NCI-H1436 treated with DMSO at 0.1 percent for 48 hours (cell line): ENCODE measurements at places on chromosomes 3 and 15.
A peak's percentile ranks its signal among the peaks of the same experiment; 100 is the strongest.

GRCh38 chr3:42936157-42936981, 30.4 kb downstream of the ZNF662 start:
- DNase-seq: peak; percentile 22

- no peak for DNase-seq
Observed at GRCh38 chr3:117282566-117282965, 573.0 kb downstream of the TUSC7 start.

- DNase-seq: no peak
Observed at GRCh38 chr15:63051156-63052066, 8.9 kb downstream of the TPM1 start.

- DNase-seq: no peak
Observed at GRCh38 chr3:132406587-132406986, 10.7 kb upstream of the DNAJC13 start.

- no peak for DNase-seq
Observed at GRCh38 chr15:50218691-50219090, 36.7 kb downstream of the SLC27A2 start.

DNA sequence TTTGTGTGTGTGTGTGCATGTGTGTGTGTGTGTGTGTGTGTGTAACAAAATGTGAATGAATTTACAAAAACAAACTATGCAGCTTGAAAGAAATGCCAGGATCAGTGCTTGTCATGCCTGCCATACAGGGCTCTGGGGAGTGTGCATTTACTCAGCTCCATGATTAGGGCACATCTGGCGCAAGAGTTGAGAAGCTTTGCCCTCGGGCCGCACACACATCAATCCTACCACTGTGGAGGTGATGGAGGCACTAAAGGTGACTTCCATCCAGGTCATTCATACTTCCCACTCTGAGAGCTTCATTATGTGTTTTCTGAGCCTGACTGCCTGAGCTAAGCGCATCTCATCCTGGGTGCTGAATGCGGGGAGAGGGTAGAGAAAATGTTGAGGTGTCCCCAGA, 72.0 kb upstream of the ZBED2 start:
- no peak for DNase-seq

DNA sequence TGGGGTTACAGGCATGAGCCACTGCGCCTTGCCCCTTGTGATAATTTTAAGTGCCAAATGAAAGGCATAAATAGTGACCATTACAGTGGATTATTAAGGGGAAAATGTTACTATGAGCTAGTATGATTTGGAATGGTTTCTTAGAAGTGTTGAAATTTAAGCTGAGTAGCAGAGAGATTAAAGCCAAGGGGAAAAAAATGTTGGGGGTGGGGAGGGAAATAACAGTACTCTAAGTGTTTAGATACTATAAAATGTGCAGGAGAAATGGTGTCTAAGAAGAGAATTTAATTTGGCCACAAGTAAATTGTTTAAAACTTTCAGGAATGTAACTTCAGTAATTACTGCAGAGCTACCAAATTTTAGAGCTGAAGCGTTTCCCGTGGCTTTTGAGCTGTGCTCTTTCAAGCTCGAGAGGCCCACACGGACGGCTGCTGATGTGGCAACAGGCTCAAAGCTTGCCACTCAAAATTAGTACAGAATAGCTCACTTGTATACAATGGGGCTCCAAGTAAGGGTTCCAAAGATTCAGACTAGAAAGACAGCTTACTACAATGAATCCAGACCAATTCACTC, 23.9 kb upstream of the SLC12A8 start:
- DNase-seq: no peak

DNA sequence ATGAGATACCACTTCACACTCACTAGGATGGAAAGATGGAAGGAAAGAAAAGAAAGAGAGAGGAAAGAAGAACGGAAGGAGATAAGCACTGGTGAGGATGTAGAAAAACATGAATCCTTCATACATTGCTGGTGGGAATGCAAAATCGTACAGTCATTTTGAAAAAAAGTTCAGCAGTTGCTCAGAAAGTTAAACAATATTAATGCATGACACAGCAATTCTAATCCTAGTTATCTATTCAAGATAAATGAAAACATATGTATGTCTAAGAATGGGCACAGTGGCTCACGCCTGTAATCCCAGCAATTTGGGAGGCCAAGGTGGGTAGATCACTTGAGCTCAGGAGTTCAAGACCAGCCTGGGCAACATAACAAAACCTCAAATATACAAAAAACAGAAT, 59.1 kb downstream of the SENP7 start:
- DNase-seq: no peak

DNA sequence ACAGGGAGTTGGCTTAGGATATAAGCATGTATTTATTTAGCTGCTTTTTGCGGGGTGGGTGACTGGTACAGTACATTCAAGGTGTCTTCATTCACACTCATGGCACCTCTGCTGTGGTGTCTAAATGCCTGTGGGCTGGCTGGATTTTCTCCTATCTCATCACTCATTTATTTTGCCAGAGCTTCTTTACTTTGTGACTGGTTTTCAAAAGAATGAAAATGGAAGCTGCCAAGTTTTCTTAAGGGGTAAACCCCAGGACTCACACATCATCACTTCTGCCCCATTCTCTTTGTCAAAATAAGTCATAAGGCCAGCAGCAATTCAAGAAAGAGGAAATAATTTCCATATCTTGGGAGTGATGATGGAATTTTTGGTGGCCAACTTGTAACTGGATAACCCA, 493.4 kb upstream of the ALCAM start:
- no peak for DNase-seq

DNA sequence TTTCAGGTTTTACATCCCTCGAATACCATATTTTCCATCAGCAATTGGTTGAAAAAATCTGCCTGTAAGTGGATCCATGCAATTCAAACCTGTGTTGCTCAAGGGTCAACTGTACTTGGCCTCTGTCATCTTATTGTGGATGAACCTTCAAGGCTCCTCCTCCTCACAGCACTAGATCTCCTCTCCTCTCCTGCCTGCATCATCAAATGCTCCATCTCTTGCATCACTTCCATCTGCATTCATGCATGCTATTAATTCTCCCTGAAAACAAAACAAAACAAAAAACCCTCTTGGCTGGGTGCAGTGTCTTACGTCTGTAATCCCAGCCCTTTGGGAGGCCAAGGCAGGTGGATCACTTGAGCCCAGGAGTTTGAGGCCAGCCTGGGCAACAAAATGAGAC, 10.1 kb downstream of the BCL2L10 start:
- DNase-seq: no peak

DNA sequence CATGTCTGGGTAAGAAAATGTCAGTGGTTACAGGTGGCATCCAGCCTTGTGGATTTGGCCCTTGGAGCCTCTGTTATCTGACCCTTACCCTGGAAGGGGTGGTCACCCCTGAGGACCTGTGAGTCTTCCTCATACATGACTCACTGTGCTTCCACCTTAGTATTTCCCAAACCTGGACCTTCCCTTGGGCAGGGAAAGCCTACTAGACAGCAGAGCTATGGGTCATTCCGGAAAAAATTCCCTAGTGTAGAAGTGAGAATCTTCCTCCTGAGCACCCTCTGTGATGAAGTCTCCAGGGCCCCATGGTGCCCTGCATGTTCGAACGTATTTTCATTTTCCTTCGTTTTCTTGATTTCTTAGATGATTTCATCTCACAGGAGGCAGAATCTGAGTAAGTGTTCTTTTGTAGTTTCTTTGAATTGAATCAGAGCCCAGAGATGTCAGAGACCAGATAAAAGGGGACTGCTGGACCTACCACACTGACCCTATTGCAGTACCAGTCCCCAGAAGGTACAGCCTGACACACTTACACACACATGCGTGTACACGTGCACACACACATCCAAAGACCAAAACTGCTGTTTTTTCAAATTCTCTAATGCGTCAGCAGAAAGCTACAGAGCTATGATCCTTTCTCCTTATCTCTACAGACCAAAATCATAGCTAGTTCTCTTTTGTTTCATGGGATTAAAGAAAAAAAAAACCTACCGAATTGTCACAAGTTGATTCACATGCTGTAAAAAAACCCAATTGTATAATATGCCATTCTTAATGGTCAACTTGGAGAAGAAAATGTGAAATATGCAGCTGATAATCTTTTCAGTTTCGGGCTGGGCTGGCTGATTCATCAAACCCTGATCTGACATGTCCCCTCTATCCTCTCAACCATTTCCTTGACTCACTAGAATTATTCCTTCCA, 50.5 kb upstream of the ARHGEF3 start:
- DNase-seq: no peak

DNA sequence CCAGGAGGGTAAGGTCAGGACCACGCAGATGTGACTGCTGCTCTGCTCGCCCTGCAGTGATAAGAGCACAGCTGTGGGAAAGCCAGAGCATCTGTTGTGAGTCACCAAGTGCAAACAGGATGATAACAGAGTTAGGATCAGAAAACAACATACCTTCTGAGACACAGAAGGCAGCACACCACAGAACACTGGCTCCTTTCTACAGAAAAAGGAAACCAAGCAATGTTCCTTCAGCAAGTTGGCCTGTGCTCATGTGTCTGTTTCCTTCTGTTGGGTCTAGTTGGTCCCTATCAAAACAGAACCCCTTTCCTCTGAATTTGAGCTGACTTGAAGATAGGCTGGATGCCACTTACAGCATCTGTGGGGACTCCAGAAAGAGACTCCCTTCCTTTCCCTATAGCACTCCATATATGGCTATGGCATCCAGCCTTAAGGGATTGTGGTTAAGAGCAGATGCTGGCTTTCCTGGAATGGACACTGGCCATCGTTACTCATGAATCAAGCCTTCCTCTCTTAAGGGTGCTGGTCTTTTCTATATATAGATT, 440.7 kb upstream of the THBS1 start:
- DNase-seq: no peak

DNA sequence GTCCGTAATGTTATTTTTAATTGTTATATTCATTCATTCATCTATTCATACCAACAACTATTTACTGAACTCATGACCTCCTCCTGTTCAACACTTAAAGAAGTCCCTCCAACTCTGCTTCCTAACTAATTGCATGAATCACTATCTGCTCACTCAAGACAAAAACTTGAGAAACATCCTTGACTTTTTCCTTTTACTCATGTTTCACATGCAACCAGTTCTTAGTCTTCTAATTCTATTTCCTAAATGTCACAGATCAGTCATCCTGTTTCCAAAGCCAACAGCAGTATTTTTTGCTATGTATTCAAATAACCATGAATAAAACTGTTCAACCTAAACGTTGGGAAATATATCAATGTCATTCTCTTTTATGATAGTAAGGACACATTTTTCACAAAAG, 124.6 kb upstream of the GBE1 start:
- DNase-seq: no peak

DNA sequence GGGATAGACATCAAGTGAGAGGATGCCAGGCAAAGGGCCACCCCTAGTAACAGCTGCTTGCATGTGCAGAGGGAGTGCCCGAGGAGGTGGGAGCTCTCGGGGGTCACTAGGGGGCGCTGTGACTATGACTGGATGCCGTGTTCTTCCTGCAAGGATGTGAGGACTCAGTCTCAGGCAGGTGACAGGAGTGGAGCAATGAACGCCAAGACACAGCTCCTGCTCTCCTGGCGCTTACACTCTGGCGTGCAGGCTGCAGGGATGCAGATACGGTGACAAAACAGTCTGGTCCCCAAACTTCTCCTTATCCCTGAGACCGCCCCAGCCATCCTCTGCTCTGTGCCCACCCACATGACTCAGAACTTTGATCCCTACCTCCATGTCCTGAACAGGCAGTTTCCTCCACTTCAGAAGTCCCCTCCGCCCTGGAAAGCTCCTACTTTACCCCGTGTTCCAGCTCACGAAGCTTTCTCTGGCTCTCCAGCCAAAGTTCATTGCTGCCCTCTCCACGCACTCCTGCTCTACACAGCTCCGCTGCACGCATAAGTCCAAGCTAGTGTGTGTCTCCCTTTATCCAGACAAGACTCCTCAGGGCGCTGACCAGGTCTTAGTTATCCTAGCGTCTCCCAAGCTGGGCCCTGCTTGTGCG, 14.7 kb downstream of the RHOV start:
- DNase-seq: peak; percentile 46

DNA sequence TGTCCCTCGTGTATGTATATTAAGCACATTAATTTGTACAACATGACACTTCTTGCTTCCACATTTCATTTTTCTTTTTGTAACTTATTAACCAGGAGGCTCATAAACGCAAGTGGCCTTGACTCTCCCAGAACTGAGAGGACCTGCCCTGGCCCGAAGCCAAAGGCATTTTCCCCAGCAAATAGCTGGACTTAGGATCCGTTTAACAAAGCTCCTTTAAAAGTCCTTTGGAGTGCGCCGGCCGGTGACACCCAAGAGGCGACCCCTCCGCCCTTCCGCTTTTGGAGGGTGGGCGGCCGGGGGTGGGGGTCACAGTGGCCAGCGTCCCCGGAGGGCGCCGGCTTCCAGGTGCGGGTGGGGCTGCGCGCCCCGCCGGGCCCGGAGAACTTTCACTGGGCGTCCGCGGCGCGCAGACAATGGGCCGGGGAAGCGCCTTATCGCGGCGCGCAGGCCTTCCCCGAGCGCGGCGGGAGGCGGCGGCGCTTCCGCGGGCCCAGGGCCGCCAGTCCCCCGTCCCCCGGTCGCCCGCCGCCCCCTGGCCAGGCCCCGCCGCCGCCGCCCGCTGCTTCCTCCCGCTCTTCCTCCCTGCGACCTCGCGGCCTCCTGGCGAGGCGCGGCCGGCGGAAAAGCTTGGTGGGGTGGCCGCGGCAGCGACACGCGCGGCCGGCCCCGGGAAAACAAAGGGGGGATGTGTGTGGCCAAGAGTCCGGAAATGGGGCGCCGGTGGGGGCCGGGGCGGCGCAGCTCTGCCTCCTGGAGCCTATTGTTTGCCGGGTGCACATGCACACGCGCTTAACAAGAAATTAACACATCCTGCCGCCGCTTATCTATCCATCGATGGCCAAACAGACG, 613.4 kb downstream of the MCTP2 start:
- DNase-seq: no peak

GRCh38 chr3:55622116-55622515, 135.0 kb upstream of the WNT5A start:
- no peak for DNase-seq

GRCh38 chr15:69185706-69186105, 25.3 kb downstream of the GLCE start:
- DNase-seq: no peak

DNA sequence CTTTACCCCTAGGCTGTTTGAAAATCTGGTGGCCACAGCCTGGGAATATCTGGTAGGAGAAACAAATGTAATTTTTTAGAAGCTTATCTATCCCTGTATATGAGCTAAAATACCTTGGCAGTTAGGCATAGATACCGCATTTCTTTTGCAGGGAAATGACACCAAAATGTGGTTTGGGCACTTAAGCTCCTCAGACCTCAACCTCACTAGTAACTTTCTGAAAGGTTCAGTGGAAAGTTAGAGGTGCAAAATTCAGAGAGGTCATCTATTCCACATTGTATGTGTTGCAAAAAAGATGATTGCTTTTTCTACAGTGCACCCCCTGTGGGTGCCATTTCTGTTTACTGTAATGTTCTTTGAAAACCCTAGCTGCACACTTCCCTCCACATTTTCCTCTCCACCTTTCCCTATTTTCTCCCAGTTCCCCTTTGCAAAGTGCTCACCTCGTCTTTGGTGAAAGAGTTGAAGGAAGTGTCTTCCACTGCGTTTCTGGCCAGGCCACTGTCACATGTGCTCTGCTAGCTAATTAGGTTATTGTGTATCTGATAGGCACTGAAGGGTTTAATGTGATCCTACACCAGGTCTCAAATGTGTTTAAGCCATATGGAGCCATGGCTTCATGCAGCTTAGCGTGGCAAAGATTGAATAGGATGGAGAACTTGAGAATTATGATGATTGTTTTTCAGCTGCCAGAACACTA, 1.3 kb downstream of the SACM1L start:
- no peak for DNase-seq

GRCh38 chr3:127701280-127701911, 28.6 kb downstream of the ABTB1 start:
- no peak for DNase-seq

GRCh38 chr3:58071480-58071971, 63.3 kb downstream of the FLNB start:
- DNase-seq: no peak
